ENCODE measurements at places on chromosomes 6 and 20.

DNA sequence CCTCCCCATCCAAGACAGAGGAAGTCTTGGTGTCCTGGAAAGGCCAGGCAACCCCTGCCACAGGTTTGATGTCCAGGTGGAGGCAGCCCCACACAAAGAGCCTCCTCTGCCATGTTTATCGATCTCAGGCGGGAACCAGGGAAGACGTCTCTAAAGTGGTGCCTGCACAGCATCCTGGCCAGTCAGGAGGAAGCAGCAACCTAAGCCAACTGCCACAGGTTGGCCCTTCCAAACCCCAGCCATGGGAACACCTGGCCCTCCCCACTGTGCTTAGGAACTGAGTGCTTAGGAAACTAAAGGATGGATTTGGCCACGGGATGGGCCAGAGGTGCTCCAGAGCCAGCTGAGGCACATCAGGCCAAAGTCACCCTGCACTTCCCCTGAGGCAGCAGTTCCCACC, 56.9 kb downstream of the CSE1L start:
- no peak for DNase-seq

DNA sequence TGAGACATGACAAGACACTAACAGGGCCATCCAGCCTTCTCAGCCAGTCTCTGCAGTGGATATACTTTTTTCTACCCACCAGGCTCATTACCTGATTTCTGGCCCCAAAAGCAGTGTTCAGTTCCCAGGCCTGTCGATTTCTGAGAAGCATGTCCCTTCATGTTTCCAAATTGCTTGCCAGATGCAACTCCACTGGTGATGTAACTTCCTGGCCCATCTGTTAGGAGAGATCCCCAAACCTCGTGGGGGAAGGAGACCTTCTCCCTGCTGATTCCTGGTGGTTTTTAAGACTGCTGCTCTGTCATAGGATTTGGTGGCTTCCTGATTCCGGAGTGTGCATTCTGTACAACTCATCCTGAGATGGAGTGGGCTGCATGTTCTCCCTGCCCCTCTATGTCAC, 31.6 kb upstream of the MRPS10 start:
- no peak for DNase-seq

DNA sequence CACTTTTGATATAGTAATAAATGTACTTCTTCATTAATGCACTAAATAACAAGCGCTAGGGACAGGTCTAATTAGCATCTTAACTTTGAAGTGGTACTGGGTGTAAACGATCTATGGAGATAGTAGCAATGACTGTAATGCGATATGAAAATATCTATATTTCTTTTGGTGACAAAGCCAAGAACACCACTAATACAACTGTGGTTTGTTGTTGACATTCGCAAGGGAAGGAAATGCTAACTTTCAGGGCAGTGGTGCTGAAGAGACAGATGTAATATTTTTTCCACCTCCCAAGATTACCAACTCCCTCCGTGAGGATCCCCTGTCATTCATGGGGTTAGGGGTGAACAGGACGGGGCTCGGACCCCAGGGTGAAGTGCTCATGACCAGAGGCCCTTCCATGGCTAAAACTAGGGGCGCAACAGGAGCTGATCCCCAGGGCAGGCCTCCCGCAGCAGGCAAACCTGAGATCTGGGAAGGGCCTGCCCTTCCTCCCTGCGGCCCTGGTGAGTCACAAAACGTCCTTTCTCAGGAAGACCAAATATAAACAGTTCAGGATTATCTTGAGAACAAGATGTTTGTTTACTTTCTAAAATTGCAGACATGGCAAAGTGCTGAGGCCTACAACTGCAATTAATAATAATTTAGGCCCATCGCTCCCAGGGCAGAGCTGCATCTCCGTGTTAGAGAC, 65.0 kb upstream of the TOX2 start:
- DNase-seq: no peak

DNA sequence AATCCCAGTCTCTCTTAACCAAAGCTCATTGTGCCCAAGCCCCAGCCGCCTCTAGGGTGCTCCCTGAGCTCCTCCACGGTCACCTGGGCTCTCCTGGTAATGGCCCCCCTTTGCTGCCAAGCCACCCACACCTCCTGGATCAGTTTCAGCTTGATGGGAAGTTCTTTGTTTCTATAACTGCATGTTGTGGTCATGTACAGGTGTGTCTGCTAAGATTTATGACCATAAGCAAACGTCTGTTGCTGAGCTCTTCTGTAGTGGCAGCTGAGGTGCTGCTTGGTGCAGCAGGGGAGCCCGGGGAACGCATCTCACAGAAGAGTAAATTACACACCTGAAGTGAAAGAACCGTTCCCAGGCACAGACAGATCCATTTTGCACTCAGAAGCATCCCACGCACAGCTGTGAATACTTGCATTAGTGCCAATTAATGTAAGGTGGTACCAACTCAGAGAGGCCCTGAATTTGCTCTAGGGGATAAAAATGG, 194.6 kb upstream of the ARID1B start:
- no peak for DNase-seq

DNA sequence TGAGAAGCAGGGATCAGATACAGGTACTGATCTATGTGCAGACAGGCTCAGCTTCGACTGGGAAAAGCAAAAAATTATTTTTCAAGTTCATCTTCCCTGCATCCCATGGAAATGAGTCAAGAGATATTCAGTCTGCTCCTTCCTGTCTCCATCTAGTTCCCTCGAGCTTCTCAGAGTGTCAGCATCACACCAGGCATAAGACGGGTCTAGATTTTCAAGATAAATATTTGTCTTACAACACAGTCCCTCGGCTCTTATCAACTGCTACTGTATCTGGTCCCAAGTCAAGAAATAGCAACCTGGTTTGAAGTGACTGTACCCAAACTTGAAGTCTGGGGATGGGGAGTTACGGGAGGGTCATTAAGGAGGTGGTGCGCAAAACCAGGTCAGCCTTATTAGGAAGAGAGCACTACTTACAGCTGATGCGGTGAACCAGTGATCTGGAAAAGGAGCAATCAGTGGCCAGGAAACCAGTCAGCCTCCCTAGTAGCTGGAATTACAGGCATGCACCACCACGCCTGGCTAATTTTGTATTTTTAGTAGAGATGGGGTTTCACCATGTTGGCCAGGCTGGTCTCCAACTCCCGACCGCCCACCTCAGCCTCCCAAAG, 29.7 kb downstream of the ZMYND8 start:
- DNase-seq: no peak

DNA sequence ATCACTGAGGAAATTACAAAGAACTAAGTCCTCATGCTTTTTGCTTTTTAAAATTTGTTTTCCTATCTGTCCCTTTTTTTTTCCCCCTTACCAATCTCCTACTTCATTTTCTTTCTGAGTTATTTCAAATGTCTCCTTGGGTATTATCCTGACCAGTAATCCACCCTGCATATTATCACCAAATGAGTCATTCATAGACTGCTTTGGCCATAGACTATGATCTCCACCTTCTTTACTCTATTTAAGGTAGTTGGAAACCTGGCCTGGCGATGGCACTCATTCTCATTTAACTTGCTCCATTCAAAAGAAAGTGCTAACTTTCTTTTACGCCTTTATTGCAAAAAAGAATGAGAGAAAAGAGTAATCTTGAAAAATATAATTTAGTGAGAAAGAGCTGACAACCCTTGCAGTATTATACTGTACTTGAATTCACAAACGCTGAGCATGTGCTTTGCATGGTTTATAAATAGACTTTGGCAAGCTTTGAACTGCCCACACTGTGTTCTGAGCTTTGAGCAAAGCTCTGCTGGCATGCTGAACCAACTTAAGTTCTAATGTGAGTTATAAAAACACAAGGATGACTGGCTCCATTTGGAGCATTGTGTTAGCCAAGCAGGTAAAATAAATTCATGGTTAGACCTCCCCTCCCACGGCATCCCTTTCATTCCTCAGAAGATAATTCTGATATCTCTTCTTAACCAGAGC, 198.9 kb downstream of the NKAIN2 start:
- no peak for DNase-seq

- no peak for DNase-seq
Observed at GRCh38 chr6:28303570-28303969, 22.2 kb downstream of the PGBD1 start.

DNA sequence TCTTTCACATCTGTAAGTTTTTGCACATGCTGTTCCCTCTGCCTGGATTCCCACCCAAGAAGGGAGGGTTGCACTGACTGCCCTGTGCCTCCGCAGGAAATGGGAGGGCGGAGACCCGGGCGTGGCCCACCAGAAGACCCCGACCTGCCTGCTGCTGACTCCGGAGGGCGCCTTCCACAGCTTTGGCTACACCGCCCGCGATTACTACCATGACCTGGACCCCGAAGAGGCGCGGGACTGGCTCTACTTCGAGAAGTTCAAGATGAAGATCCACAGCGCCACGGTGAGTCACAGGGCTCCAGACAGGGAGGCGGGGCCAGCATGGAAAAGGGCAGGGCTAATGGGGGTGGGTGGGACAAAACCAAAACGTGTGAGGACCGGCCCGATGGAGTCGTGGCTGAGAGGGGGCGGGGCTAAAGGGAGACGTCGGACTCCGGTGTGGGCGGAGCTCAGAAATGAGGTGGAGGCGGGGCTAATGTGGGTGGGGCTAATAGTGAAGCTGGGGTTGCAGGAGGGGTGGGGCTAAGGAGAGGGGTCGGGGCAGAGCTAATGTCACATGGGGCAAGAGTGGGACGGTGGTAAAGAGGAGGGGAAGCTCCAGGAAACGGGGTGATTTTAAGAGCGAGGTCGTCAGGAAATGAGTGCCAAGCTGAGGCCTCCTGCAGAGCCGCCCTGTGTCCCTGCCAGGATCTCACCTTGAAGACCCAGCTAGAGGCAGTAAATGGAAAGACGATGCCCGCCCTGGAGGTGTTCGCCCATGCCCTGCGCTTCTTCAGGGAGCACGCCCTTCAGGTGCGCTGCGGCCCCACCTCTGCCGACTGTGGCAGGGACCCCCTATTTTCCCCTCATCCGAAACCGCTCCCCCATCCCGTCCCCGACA, 12.6 kb downstream of the HSPA12B start:
- DNase-seq: peak; percentile 75

DNA sequence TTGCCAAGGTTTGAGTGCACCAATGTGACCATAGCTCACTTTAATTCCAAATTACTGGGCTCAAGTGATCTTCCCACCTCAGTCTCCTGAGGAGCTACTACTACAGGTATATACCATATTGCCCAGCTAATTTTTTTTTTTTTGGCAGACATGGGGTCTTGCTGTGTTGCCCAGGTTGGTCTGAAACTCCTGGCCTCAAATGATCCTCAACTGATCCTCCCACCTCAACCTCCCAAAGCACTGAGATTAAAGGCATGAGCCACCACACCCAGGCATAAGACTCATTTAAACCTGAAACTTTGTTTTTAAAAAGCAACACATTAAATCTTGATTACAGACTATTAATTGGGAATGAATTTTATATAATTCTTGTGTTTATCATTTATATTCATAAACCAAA, 67.7 kb downstream of the ARHGAP18 start:
- DNase-seq: no peak

DNA sequence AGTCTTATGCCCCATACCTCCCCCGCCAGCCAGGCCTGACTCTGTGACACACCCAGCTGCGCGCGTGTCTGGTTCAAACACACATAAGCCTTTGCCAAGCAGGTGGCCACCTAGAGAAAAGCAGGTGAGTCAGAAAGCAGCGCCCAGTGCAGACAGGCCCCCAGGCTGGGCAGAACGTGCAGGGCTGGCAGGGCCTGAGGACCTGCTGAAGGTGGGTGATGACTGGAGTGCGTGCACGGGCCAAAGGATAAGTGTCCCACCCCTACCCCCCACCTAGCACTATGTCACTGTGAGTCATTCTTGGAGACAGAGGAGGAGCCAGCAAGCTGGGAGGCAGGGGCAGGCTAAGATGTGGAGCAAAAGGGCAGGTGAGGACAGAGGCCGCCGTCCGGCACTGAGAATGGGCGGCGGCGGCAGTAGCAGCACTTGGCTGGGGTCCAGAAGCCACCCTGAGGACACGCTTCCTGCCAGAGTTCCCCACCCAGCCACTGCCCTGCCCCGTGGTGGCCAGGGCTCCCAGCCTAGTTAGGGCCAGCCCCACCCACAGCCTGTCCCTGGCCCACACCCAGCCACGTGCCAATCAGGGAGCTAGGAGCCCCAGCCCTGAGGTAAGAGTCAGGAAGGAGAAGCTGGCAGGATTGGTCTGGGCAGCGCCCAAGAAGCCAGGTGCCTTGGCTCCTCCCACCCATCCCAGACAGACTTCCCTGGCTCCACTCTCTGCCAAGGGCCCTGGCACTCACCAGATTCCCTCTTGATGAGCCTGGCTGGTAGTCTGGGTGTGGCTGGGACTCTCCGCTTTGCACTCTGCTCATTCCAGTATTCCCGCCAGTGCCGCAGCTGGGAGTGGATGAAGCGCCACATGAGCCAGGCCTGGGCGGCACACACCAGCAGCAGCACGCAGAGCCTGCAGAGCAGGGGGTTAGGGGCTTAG, 72.7 kb downstream of the TRAM2 start:
- DNase-seq: no peak

DNA sequence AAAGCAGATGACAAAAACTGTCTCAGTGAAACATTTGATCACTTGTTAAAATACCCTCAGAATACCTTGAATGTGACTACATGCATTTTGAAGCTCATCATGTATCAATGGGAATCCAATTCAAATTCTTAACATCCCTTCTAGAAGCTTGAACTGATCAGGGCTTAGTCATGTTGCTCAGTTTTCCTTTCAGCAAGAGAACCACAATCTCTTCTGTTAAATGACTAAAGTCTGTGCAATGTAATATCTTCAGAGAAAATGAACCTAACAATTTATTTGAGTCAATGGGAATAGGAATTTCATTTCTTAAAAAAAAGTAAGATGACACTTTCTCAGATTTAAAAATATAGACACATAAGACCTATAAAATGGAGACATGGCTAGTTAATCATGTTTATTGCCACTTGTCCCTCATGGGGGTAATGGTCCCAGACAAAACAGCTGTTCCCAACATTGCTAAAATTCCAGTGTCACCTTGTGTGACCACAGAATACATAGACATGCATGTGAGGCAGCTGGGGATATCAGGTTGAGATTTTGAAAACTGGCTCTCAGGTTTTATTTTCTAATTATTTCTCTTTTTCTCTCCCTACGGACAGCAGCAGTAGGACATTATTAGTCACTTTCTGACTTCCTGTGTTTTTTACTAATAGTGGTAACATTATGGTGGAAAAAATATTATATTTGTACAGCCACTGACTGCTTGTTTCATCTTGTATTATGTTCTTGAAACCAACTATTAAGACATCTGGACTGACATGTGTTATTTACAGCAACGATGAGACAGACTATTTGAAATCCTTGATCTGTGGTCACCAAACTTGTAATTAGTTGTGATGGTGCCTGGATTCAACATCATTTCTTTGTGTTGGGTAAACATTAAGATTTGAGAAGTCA, 192.5 kb downstream of the COL9A1 start:
- no peak for DNase-seq
